ENCODE measurements at places on chromosomes 16 and 17. TPM values are rescaled to one million over a fixed set of nuclear protein-coding genes. Genes with fewer than 3 reads are reported as not detected.

- ATAC-seq: no peak
Measured at GRCh38 chr17:65166787-65167186, 29.6 kb downstream of the RGS9 start.

GRCh38 chr17:8292639-8293395 lies 2.4 kb downstream of the SLC25A35 start:
- ATAC-seq: no peak

DNA sequence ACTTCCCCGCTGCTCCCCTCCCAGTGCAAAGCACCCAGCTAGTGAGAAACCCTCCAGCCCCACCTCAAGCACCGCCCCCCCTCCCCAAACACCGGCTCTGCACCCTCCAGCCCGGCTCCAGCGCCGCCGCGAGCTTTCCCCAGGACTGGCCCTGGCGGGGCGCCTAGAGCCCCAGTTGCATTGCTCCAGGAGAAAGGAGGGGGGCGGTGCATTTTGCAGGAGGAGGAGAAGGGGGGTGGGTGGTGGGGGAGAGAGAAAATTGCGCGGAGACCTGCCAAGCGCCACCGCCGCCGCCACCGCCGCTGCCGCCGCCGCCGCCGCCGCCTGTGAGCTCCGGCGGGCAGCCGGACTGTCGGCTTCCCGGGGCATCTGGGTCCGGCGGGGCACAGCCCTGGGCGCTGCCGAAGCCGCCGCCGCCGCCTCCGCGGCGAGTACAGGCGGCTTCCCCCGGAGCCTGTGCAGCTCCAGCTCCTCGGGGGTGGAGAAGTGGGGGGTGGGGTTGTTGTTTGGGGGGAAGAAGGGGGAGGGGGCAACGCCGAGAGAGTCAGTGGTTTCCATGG lies 333 bp upstream of the NOG start:
- peak; percentile 36 for ATAC-seq

DNA sequence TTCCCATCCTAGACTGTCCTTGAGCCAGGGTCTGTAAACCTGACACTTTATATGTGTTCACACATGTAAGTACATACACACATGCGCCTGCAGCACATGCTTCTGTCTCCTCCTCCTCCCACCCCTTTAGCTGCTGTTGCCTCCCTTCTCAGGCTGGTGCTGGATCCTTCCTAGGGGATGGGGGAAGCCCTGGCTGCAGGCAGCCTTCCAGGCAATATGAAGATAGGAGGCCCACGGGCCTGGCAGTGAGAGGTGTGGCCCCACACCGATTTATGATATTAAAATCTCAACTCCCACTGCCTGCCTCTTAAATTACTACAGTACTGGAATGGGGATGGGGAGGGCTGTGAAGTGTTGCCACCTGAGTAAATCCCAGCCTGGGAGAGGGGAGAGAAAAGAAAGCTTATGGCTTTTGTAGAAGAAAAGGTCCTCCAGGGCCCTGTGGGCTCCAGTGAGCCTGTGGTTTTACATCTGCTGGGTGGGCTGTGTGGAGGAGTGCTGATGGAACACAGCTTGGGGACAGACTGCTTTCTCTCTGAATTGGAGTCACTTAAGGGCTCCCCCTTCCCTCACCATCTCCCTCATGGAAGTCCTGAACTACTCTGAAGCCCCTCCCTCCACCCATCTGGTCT lies 990 bp upstream of the WNK4 start:
- no peak for ATAC-seq

- ATAC-seq: no peak
Measured at GRCh38 chr17:29848737-29849136, 81.3 kb downstream of the SSH2 start.

DNA sequence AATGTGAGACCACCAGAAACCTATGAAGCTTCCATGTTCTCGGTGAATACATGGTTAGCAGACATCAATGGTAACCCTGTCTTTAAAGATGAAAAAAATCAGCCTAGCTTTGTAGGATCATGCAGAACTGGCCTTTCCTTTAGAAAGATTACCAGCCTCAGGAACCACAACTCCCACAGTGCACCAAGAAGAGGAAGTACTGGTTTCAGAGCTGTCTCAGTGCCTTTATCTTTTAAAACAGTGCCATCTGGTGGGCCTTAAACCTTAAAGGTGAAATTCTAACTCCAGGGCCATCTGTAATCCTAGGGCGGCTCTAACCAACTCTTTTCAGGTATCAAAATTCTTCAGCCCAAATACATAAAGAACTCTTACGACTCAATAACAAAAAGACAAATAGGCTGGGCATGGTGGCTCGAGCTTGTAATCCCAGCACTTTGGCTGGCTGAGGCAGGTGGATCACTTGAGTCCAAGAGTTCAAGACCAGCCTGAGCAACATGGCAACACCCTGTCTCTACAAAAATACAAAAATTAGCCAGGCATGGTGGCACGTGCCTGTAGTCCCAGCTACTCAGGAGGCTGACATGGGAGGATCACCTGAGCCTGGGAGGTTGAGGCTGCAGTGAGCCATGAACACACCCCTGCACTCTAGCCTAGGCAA lies 5.4 kb downstream of the ATPAF2 start:
- ATAC-seq: peak; percentile 86

GRCh38 chr17:17648762-17649161 lies 32.5 kb upstream of the RAI1 start:
- no peak for ATAC-seq

DNA sequence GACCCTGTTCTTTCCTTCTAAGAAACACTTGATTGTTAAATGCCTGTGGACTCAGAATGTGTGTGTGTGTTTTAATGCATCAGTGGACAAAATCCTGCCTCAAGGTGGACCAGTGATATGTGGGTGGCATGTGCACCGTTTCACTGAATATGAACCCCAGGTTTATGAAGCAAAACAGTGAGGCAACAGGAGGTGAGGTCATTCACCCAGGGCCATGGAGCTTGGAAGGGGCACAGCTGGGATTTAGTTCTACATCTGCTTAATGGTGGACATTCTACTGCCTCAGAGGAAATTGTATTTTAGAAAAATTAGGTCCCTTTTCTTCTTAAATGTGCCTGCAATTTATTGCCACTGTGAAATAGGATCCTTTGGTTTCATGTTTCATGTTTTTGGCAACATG lies 549.5 kb upstream of the EEF2KMT start:
- no peak for ATAC-seq

GRCh38 chr17:74268558-74268957 lies 5.5 kb upstream of the DNAI2 start:
- ATAC-seq: no peak

DNA sequence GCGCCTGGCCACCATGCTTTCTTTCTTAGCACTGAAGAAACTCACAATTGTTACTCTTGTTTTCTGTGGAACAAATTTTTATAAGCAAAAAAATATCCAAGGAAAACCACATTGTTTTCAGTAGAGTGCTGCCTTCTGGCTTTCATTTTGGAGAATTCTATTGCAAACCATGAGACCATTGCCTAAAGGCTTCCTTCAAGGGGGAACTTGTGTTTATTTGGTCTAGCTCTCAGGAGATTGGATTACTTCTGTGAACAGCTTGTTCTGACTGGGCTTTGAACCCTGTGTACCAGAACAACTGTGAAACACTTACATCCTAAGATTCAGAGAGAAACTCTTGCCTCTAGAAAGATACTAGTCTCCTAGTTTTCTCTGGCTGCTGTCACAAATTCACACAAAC lies 32.1 kb downstream of the TOM1L1 start:
- ATAC-seq: no peak

DNA sequence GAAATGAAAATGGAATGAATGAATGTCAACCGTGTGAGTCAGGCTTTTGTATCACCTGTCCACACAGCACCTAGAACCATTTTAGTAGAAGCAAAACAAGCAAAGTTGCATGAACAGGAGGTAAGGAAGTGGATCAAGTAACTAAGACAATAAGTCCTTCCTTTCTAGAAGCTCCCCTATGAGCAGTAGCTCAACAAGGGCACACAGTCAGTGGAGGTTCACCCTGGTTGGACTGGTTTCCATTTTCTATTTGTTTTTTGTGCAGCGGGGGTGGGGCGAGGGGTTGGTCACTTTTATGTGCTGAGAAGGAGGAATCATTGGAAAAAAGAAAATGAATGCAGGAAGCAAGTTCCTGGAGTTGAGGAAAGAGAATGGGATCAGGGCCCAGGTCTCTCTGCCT lies 4.0 kb upstream of the HSBP1 start:
- ATAC-seq: peak; percentile 67

DNA sequence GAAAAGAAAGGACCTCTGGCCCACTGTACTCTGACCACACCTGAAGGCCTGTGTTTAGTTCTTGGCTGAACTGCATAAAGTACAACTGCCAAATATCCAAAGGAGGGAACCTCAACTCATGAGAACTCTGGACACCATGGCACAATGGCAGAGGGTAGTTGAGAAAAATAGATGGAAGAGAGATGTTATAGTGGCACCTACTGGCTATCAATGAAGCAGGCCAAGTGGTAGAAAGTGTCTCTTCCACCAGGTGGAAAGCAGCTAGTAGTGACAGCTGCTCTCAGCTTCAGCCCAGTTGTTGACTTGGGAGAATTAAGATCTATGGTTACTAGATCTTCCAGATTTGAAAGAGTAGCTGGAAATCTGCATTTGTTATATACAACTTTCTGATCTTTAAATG lies 3.2 kb downstream of the MED31 start:
- no peak for ATAC-seq

DNA sequence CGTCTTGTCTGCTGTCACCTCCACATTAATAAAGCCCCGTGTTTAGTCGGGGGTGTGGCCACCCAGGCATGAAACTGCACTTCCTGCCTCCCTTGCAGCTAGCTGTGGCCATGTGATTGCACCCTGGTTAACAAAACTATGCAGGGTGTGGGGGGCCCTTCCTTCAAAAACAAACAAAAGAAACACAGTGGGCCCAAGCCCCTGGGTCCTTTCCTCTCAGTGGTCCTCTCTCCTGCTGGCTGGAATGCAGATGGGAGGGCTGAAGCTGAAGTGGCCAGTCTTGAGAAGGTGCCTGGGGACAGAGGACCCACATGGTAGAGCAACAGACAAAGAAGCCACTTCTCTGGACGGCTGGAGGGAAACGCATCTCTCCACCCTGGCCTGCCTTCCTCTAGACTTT lies 38.0 kb upstream of the FOXF1 start:
- no peak for ATAC-seq

GRCh38 chr16:12178251-12178990 lies 201.9 kb downstream of the SNX29 start:
- ATAC-seq: no peak

GRCh38 chr17:76213491-76213890 lies 26.8 kb downstream of the RNF157 start:
- ATAC-seq: no peak

Gene ANKRD40CL
- total RNA-seq: not detected

Gene PRR35
- not detected for total RNA-seq

Gene CLEC10A
- 0.92 TPM for total RNA-seq

Gene PHKB
- 47.9 TPM for total RNA-seq
